Stimulated activated CD8-positive, alpha-beta memory T cell treated with anti-CD3 and anti-CD28 coated beads, Interleukin-2, amount 100 ng/mL, for 1 hour (primary cell): ENCODE measurements at places on chromosomes 3 and 15.

DNA sequence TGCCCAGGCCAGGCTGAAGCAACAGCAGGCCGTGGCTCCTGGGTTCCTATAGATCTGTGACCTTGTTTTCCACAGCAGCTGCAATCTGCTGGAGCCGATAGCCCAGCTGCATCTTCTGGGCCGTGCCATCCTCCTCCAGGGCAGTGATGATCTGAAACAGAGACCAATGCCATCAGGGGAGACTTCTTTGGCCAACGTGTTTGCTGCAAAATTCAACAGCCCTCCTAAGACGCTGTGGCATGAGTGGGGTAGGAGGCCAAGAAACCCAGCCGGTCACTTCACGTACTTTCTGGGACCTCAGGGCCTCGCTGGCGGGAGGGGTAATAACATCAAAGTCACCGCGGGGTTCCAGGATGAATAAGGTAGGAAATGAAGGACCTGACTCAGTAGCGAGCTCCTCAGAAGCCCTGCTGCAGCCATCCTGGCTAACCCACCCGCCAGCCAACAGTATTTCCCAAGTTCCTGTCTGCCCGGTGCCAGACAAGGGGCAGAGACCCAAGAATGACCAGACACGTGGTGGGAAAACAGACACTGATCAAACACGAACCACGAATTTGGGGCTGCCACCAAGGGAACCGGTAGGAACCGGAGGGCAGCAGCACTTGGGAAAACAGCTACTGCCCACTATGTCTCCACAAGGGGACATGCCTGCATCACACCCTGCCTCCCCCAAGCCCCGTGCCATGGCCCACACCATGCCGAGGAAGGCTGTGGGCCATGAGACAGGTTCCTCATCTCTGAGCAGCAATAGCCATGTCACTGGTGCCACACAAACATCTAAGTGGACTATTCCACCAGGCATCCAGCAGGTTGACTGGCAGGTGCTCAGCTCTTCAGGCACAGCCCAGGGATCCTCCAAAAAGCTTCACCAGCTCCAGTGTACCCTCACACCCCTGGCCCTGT, 25.2 kb downstream of the PLXNB1 start:
- DNase-seq, result no peak

DNA sequence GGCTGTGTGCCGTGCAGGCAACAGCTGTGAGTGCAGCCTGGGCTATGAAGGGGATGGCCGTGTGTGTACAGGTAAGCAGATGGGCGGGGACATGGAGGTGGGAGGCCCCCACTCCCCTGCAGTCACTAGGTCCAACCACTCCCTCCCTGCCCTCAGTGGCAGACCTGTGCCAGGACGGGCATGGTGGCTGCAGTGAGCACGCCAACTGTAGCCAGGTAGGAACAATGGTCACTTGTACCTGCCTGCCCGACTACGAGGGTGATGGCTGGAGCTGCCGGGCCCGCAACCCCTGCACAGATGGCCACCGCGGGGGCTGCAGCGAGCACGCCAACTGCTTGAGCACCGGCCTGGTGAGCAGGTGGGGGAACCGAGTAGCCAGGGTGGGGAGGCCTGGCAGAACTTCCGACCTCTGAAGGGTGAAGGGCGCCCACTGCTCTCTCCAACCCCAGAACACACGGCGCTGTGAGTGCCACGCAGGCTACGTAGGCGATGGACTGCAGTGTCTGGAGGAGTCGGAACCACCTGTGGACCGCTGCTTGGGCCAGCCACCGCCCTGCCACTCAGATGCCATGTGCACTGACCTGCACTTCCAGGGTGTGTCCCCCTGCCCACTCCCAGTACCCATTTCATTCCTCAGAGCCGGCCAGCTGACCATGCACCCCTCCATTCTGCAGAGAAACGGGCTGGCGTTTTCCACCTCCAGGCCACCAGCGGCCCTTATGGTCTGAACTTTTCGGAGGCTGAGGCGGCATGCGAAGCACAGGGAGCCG, 11.6 kb downstream of the NT5DC2 start:
- DNase-seq, result no peak

DNA sequence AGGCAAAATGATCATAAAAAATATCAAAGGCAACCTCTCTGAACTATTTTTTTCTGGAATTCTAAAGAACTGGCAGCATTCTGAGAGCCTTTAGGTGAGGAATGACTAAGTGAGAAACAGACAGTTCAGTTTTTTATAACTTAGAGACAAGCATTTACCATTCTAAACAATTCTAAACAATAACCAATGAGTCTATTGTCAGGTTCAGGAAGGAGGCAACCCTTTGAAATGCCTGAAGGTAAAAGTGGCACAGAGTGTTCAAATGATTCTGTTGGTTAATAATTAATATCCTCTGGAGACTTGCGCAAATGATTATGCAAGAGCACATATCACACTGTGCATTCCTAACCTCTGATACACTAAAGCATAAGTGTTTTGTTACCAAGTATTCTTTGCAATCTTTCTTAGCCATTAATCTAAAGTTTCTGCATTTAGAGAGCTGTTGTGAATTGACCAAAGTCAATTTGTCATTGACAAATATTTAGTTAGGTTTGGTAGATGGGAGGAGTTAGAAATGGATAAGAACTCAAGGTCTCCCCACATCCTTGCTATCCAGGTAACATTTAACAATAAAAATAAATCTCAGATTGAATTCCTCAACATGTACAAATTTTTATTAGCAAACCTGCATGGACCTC, 9.2 kb upstream of the TGFBR2 start:
- no peak for DNase-seq

- no peak for DNase-seq
These were observed 109.4 kb upstream of the RAD18 start for GRCh38 chr3:9072667-9073009.

DNA sequence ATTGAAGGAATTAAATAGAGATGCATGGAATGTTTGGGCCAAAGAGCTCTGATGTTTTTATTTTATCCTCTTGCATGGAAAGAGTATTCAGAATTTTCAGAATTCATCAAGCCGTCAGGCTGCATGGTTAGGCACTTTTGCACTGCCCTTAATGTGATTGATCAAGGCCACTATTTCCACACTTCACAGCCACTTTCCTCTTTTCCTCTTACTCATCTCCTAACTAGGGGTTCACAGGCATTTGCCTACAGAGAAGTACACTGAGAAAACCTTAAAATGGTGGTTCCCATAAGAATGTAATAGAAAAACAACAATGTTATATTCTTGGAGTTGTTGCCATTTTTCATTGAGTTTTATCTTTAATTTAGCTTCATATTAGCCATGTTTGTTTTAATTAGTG, 10.9 kb downstream of the SLC35A5 start:
- no peak for DNase-seq

- DNase-seq, result no peak
These were observed 277.9 kb upstream of the LMCD1 start for GRCh38 chr3:8223766-8224165.
